Stimulated activated CD4-positive, alpha-beta T cell treated with anti-CD3 and anti-CD28 coated beads, TNF-alpha, amount 100 ng/mL, for 1 hour (primary cell): ENCODE measurements at places on chromosomes 7 and 10.

- DNase-seq, result no peak
Measured at GRCh38 chr7:22998519-22998896, 15.4 kb downstream of the HYCC1 start.

GRCh38 chr10:27643301-27643700, 102.3 kb downstream of the MKX start:
- DNase-seq, result no peak

DNA sequence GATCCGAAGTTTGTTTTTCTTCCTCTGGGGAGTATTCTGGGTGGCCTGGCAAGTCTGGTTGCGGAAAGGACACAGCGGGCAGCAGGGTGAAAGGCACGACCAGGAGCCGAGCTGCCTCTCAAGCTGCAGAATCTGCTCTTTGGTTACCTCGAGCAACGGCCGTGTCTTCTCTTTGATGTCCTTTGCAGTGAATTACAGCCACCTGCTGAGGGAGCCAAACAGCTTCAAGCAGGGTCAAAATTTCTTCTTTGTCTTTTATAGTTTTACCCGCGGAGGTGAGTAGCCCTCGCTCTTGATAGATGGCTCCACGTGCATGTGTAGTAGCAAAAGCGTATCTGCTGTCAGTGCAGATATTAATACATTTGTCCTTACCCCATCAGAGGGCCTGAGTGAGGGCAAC, 177.3 kb upstream of the MBL2 start:
- DNase-seq, result no peak

DNA sequence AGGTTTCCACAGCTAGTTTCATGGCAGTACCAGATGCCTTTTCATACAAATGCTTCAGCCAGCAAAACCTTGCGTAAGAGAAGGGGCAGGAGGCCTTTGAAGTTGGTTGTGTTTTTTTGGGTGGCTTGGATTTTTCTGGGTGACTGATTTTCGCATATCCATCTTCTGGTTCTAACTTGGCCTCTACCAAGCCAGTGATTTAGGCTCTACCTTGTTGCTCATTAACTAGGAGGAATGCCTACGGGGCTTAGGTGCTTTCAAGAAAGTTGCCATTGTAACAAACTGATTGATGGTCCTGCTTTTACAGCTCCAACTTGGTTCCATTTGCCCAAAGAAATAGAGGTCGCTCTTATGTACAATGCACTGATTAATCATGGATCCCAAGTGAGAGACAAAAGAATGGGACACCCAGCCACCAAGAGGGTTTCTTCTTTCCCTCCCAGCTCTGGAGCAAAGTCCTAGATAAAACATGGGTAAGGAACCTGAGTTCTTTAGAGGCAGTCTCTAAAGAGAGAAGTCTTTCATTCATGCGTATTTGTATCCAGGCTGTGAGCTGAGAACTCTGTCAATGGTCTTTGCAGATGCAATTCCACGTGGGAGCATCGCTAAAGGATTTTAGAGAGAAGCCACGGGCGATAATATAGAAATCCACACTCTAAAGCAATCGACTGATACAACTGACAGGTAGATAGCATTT, 92.1 kb upstream of the FGFR2 start:
- no peak for DNase-seq

DNA sequence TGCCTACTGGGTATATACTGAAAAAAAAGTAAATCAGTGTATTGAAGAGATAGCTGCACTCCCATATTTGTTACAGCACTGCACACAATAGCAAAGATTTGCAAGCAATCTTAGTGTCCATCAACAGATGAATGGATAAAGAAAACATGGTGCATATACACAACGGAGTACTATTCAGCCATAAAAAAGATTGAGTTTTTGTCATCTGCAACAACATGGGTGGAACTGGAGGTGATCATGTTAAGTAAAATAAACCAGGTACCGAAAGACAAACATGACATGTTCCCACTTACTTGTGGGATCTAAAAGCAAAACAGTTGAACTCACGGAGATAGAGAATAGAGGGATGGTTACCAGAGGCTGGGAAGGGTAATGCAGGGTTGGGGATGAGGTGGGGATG, 34.2 kb upstream of the FAM171A1 start:
- no peak for DNase-seq

DNA sequence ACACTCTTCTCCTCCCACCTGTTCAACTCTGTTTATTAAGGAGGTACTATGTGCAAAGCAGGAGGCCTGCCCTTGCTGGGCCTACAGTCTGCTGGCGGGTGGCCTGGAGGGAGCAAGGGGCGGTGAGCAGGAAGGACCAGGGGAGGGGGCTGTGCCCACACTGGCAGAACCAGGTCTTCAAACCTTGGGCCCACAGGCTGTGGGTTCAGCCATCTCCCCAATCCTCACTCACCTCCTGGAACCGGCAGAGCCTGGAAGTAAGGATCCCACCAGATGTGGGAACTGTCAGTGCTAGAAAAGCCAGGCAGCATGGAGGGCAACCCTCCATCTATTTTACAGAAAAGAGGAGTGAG, 50.8 kb downstream of the CAMK2B start:
- DNase-seq, result no peak

DNA sequence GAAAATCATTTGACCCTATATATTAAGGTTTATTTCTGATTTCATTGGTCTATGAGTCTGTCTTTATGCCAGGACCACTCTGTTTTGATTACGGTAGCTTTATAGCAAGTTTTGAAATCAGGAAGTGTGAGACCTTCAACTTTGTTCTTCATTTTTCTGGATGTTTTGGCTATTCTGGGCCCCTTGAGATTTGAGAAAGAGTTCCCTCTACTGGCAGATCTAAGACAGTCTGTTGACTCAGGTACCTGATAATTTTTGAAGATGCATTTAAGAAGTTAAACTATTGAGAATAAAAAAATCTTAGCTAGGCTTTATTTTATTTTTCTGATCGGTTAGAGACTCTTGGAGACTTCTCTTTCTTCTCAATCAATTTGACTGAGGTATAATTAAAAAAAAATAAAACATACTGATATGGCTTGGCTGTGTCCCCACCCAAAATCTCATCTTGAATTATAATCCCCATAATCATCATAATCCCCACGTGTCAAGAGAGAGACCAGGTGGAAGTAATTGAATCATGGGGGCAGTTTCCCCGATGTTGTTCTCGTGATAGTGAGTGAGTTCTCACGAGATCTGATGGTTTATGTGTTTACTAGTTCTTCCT, 209.2 kb downstream of the SNX10 start:
- DNase-seq, result no peak

DNA sequence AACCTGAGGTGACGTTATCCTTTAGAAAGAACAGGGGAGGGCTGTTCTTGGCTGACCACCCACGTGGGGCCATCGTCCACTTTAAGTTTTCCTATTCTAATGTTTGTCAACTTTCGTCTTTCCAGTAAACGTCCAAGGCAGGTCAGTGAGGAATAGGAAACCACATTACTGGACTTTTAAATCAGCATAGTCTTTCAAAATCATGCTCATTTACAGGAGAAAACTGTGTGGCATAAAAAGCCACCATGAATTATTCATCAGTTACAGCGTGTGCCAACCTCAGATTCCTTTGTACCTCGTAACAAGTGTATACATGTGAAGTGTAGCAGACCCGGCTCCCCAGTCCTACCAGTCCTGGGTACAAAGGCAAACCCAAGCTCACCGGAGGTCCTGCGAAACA, 25.1 kb upstream of the ABLIM1 start:
- DNase-seq, result no peak

- no peak for DNase-seq
Measured at GRCh38 chr10:83945982-83946718, 193.2 kb upstream of the GHITM start.

- DNase-seq, result no peak
Measured at GRCh38 chr10:124962421-124962820, 20.5 kb downstream of the ZRANB1 start.

DNA sequence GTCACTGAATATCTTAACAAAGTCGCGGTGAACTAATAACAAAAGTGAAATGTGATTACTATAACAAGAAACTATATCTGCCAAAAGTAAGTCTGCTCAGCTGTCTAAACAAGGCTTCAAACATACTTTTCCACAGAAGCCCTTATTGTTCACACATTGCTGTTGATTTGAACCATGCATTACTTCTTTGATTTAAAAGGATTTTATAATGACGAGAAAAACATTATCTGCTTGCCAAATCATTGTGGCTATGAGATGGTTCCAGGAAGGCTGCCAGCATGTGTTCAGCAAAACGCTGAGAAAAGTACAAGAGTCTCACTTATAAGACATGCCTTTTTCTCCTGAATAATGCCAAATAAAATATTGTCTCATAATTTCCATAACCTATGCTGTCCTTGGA, 24.4 kb downstream of the RNF133 start:
- no peak for DNase-seq

DNA sequence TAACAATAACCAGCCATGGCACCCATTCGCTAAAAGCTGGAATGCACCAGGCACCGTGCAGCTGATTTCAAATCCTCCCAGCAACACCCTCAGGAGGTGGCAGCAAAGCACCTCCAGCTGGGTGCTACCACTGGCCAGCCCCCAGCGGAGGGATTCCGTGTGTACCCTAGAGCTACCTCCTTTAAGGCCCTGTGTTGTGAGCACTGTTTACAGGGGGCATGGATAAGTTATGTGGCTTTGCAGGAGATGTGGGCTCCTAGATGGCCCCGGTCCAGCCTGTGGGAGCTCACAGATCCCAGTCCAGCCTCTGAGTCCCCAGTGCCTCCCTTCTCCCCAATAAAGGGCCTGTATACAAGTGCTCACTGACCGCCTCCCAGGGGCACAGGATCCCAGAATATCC, 27.1 kb downstream of the TNRC18 start:
- peak; percentile 40 for DNase-seq

DNA sequence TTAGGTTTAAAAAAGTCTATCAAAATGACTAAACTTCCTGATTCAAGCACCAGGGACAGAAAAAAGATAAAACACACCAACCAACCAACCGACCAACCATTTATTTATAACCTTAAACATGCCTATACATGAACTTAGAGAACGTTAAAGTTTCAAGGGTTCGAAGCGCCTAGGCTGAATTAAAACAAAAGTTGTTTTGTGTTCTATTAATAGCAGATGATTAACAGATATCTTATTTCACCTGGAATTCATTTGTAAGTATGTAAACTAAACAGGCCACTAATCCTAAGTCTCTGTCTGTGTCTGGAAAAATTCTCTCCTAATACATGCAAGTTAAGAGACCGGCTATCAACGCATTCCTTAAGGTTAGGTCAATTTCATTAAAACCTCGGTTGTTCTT, 1.4 kb downstream of the BAIAP2L1 start:
- no peak for DNase-seq

- DNase-seq, result no peak
Measured at GRCh38 chr10:120409816-120410215, 47.2 kb upstream of the PLPP4 start.

- DNase-seq, result no peak
Measured at GRCh38 chr10:90846746-90847145, 11.1 kb downstream of the HTR7 start.

DNA sequence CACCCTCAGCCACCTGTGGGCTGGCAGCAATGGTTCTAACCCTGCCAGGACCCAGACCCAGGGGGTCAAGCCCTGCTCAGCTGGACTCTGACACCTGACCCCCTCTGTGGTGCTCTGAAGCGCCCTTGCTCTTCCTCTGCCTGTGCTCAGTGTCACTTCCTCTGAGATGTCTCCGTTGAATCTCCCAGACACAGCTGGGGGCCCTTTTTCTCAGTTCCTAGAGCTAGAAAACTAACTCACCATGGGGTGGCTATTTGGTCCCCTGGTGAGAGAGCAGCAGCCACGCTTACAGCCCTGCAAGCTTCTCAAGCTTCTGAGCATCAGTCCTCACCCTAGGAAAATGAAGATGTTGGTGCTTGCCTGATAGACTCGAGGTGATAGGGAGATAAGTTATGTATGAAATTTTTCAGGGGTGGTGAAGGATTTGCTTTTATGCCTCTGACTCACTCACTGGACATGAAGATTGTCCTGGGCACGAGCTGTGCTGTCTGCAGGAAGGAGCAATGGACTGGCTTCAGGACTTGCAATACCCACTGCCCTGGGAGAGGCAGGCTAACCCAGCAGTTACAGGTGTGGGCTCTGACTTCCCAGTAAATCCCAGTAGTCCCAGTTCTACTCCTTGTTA, 29.6 kb downstream of the COL13A1 start:
- no peak for DNase-seq

DNA sequence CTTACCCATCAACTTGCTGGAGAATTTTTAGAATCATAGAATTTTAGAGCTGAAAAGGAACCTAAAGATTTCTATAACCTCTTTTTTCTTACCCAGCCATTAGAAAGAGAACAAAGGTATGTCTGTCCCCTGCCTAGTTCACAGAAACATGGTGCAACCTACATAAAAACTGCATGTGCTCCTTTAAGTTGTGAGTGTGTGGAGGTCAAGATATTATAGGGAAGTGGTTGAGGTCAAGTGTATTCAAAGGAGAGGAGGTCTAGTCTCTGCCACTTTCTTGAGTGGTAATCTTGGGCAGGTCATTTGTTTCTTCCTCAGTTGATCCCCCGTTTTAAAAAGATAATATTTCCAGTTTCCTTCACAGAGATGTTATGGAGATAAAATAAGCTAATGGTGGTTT, 6.4 kb downstream of the UBTD1 start:
- DNase-seq, result no peak

DNA sequence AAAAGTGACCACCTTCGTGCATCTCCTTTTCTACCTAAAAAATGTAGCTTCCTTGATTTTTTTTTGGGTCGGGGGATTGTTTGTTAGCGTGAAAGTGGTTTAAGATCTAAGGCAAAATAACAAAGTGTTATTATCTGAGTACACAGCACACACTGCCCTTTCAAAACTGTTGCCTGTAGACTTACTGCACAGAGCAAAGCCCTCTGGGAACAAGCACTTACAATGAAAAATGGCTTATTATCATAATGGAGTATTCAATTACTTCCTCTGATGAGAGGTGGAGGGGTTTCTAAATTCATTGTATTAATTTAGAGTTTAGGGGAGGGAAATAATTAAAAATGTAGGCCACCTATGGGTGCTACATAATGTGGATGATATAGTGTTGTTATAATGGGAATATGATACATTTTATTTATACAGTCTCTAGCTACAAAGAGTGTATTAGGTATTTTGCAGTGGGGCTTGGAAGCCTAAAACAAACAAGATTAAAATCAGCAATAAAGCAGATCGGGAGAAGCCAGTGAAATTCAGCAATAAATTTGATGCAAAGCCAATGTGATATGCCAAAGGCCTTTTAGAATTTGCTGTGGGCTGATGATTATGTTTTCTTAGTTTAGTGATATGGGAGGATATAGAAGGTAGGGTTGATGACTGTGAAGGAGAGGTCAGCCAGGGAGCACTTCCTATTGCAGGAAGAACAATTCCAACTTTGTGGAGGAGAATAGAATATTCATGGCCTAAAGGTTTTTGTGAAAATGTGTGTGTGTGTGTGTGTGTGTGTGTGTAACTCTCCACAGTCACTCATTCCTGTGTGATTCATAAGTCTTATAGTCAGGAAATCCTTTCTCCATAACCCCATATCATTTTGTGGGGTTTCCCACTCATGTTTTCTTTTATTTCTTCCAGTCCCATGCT, 17.7 kb upstream of the EXOC4 start:
- no peak for DNase-seq

- no peak for DNase-seq
Measured at GRCh38 chr7:83085299-83085698, 77.4 kb downstream of the PCLO start.

GRCh38 chr10:77120666-77121376, 516.8 kb downstream of the KCNMA1 start:
- DNase-seq, result no peak

- DNase-seq, result peak; percentile 55
Measured at GRCh38 chr10:96374985-96375830, 16.4 kb upstream of the OPALIN start.

GRCh38 chr10:60282771-60283353, 106.8 kb downstream of the ANK3 start:
- no peak for DNase-seq

- no peak for DNase-seq
Measured at GRCh38 chr10:104340641-104341040, 2.4 kb upstream of the ITPRIP start.

- DNase-seq, result no peak
Measured at GRCh38 chr10:90707657-90708056, 150.2 kb downstream of the HTR7 start.
